ENCODE measurements at places on chromosomes 13 and 19.
A peak's percentile ranks its signal among the peaks of the same experiment; 100 is the strongest.

DNA sequence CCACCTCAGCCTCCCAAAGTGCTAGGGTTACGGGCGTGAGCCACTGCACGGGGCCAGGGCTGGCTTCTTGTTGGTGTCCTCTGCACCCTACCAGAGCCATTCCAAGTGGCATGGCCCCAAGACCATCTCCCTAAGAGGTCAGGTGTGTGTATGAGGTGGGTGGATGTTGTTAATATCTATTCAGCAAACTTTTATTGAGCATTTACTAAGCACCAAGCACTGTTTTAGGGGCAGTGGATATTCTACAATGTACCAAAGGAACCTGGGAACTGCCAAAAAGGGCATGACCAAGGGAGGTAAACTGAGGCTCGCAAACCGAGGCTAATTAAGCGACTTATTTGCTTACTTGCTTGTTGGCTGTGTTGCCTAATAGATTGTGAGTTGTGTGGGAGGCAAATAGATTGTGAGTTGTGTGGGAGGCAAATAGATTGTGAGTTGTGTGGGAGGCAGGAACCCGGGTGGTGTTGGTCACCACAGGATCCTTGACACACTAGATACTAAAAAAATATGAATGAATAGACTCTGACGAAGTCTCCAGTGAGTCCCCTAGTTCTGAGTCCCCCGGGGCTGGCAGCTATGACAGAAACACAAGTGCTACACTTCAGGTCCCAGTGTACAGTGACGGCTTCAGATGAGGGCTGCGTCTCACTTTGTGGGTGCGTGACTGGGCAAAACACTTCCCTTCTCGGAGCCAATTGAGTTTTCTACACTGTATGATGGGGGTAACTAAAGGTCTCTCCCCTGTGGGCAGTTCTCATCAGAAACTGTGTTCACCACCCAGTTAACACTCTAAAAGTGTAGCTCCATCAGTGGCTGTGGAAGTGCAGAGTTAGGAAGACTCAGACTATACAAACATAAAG, 5.0 kb upstream of the BICRA start:
- H3K27me3 ChIP-seq = no peaks in the 10 kb centered on the region
- no peak overlapping the region for H3K27ac ChIP-seq
- no peak for DNase-seq

DNA sequence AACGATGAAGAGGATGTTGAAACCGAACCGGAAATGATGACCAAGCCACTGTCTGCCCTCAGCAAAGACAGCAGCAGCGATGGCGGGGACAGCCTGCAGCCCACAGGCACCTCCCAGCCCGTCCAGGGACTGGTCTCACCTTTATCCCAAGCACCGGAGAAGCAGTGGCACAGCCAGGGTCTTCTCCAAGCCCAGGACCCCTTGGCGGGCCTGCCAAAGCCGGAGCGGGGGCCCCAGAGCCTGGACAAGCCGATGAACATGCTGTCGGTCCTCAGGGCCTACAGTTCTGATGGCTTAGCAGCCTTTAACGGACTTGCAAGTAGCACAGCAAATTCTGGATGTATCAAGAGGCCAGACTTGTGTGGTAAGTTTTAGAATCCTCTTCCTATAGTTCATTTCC, 177.0 kb downstream of the ZNF536 start:
- no peak overlapping the region for H3K4me3 ChIP-seq
- DNase-seq = no peak
- H3K27me3 ChIP-seq = no peaks in the 10 kb centered on the region
- H3K27ac ChIP-seq = no peak overlapping the region
- no peaks in the 10 kb centered on the region for H3K4me1 ChIP-seq

GRCh38 chr13:33543631-33544265, 258.2 kb upstream of the STARD13 start:
- peaks cover 19% of the 10 kb centered on the region for H3K4me1 ChIP-seq
- no peaks in the 10 kb centered on the region for H3K27me3 ChIP-seq
- H3K36me3 ChIP-seq = no peaks in the 10 kb centered on the region
- DNase-seq = no peak
- H3K4me3 ChIP-seq = no peak overlapping the region
- peak overlapping the region; percentile 97 for H3K27ac ChIP-seq

GRCh38 chr13:26280295-26280694, 26.4 kb downstream of the CDK8 start:
- no peak overlapping the region for H3K27ac ChIP-seq
- H3K36me3 ChIP-seq = no peaks in the 10 kb centered on the region
- H3K4me1 ChIP-seq = no peaks in the 10 kb centered on the region
- H3K4me3 ChIP-seq = no peak overlapping the region
- no peaks in the 10 kb centered on the region for H3K27me3 ChIP-seq

- H3K36me3 ChIP-seq = peaks cover 47% of the 10 kb centered on the region
- peaks cover 34% of the 10 kb centered on the region for H3K4me1 ChIP-seq
- DNase-seq = no peak
- H3K27me3 ChIP-seq = no peaks in the 10 kb centered on the region
Measured at GRCh38 chr19:40810160-40810559, 11.2 kb downstream of the EGLN2 start.

DNA sequence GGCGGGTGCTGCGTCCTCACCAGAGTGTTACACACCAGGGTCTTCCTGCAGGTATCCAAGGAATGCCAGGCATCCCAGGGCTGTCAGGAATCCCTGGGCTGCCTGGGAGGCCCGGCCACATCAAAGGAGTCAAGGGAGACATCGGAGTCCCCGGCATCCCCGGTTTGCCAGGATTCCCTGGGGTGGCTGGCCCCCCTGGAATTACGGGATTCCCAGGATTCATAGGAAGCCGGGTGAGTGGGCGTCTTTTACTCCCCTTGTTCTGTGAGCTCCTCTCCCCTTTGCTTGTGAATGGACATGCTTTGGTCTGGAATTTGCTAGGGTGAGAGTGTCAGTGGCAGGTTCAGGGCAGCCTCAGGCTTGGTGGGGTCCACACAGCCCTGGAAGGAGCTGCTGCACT, 75.9 kb downstream of the RAB20 start:
- H3K4me3 ChIP-seq = no peak overlapping the region
- H3K27me3 ChIP-seq = peaks cover 2% of the 10 kb centered on the region
- H3K36me3 ChIP-seq = peaks cover 59% of the 10 kb centered on the region
- peak; percentile 100 for DNase-seq
- peak overlapping the region; percentile 36 for H3K27ac ChIP-seq

GRCh38 chr13:99230991-99231390, 27.2 kb downstream of the GPR18 start:
- DNase-seq = peak; percentile 49
- no peak overlapping the region for H3K4me3 ChIP-seq
- H3K27ac ChIP-seq = no peak overlapping the region
- H3K36me3 ChIP-seq = peaks cover 4% of the 10 kb centered on the region
- peaks cover 36% of the 10 kb centered on the region for H3K4me1 ChIP-seq

- H3K36me3 ChIP-seq = no peaks in the 10 kb centered on the region
- H3K27me3 ChIP-seq = no peaks in the 10 kb centered on the region
- H3K27ac ChIP-seq = no peak overlapping the region
- DNase-seq = no peak
- H3K4me1 ChIP-seq = peaks cover 4% of the 10 kb centered on the region
Measured at GRCh38 chr13:30024125-30024865, 173.9 kb upstream of the UBL3 start.

DNA sequence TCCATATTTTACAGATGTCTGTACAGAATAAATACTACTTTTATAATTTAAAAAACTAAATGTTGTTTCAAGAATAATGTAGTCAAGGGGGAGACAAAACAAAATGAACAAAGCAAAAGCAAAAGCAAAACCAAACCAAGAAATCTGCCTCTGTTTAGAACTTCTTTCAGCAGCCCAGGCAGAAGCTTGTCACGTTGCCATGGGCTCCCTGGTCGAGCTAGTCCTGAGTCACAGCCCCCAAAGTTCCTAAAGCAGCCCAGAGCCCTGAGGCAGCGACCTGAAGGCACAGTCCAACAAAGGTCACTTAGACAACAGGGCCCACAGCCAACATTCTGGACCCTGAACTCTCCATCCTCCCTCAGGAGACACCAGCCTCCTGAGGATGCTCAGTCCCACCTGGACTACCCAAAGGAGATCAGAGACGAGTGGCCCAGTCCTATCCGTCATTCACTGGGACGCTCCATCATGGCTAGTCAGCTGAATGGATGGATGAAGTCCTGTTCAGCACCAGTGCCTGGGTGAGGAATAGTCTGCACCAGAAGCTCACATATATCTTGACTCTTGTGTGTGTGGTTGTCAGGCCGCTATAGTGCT, 41.7 kb downstream of the SIAH3 start:
- H3K4me1 ChIP-seq = no peaks in the 10 kb centered on the region
- H3K4me3 ChIP-seq = no peak overlapping the region
- DNase-seq = no peak
- H3K27me3 ChIP-seq = no peaks in the 10 kb centered on the region
- no peaks in the 10 kb centered on the region for H3K36me3 ChIP-seq
- H3K27ac ChIP-seq = no peak overlapping the region

- H3K27me3 ChIP-seq = no peaks in the 10 kb centered on the region
- no peak overlapping the region for H3K4me3 ChIP-seq
- no peak overlapping the region for H3K27ac ChIP-seq
- H3K4me1 ChIP-seq = peaks cover 15% of the 10 kb centered on the region
- H3K36me3 ChIP-seq = peaks cover 76% of the 10 kb centered on the region
- DNase-seq = no peak
Measured at GRCh38 chr19:42288387-42288786, 13.5 kb upstream of the PRR19 start.

- H3K27me3 ChIP-seq = no peaks in the 10 kb centered on the region
- H3K27ac ChIP-seq = no peak overlapping the region
- peak; percentile 92 for DNase-seq
- H3K4me1 ChIP-seq = peaks cover 5% of the 10 kb centered on the region
- H3K4me3 ChIP-seq = peak overlapping the region; percentile 0
Measured at GRCh38 chr19:3047496-3048189, 14.7 kb downstream of the TLE5 start.

GRCh38 chr13:25415241-25415640, 43.5 kb downstream of the ATP8A2 start:
- no peaks in the 10 kb centered on the region for H3K4me1 ChIP-seq
- no peak overlapping the region for H3K4me3 ChIP-seq
- H3K27ac ChIP-seq = no peak overlapping the region
- H3K27me3 ChIP-seq = no peaks in the 10 kb centered on the region
- no peak for DNase-seq

- H3K36me3 ChIP-seq = no peaks in the 10 kb centered on the region
- H3K27me3 ChIP-seq = no peaks in the 10 kb centered on the region
- DNase-seq = no peak
- peaks cover 19% of the 10 kb centered on the region for H3K4me1 ChIP-seq
Measured at GRCh38 chr13:30044932-30045331, 194.5 kb upstream of the UBL3 start.

GRCh38 chr19:49802836-49803528, 10.1 kb downstream of the FUZ start:
- no peaks in the 10 kb centered on the region for H3K27me3 ChIP-seq
- no peak for DNase-seq
- no peaks in the 10 kb centered on the region for H3K4me1 ChIP-seq
- no peak overlapping the region for H3K27ac ChIP-seq
- no peak overlapping the region for H3K4me3 ChIP-seq

- no peaks in the 10 kb centered on the region for H3K27me3 ChIP-seq
- DNase-seq = no peak
- H3K4me1 ChIP-seq = peaks cover 8% of the 10 kb centered on the region
- H3K4me3 ChIP-seq = no peak overlapping the region
- no peaks in the 10 kb centered on the region for H3K36me3 ChIP-seq
Measured at GRCh38 chr13:65497265-65497664, 1732.9 kb downstream of the PCDH9 start.

- no peak for DNase-seq
- H3K27ac ChIP-seq = peak overlapping the region; percentile 60
- peaks cover 5% of the 10 kb centered on the region for H3K4me1 ChIP-seq
- no peaks in the 10 kb centered on the region for H3K27me3 ChIP-seq
- peak overlapping the region; percentile 71 for H3K4me3 ChIP-seq
Measured at GRCh38 chr19:52734331-52734892, 432 bp downstream of the ZNF611 start.

DNA sequence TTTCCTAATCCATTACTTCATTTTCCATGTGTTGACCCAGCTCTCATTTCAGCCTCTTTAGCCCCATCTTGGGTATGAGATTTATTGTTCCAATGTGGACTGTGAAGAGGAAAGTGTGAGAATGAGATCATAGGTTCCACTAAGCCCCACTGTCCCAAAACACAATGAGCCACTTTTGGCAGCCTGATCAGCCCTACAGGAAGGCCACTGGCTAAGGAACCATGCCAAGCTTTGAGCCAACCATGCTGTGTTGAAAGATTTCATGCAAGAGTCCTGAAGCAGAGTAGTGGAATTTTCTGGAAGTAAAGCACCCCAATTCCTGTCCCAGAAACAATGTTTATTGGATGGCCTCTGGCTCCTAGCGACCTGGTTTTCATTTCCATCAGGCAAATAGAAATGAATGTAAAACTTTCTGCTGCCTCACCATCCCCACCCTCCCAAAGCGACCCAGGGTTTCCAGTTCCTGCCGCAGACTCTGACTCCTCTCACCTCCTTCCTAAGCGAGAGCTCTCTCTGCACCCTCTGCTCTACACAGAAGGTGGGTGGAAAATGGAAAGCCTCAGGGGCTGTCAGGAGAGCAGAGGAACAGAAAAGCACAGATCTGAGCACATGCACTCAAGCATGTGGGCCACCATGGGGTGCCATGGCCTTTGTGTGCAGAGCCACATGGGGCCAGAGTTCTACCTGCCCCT, 73.1 kb downstream of the KCTD12 start:
- no peak overlapping the region for H3K27ac ChIP-seq
- no peak for DNase-seq
- H3K27me3 ChIP-seq = no peaks in the 10 kb centered on the region
- H3K36me3 ChIP-seq = no peaks in the 10 kb centered on the region
- no peak overlapping the region for H3K4me3 ChIP-seq

GRCh38 chr13:110398564-110399507, 91.8 kb downstream of the COL4A2 start:
- no peaks in the 10 kb centered on the region for H3K27me3 ChIP-seq
- H3K27ac ChIP-seq = peak overlapping the region; percentile 92
- no peak overlapping the region for H3K4me3 ChIP-seq
- no peaks in the 10 kb centered on the region for H3K36me3 ChIP-seq
- peaks cover 90% of the 10 kb centered on the region for H3K4me1 ChIP-seq

- no peak for DNase-seq
- H3K36me3 ChIP-seq = peaks cover 63% of the 10 kb centered on the region
- H3K4me1 ChIP-seq = peaks cover 30% of the 10 kb centered on the region
- no peaks in the 10 kb centered on the region for H3K27me3 ChIP-seq
- H3K4me3 ChIP-seq = no peak overlapping the region
Measured at GRCh38 chr19:39415111-39416046, 2.9 kb downstream of the PLEKHG2 start.

GRCh38 chr13:94798738-94799137, 86.4 kb upstream of the SOX21 start:
- no peaks in the 10 kb centered on the region for H3K4me1 ChIP-seq
- no peak overlapping the region for H3K4me3 ChIP-seq
- H3K36me3 ChIP-seq = no peaks in the 10 kb centered on the region
- H3K27ac ChIP-seq = no peak overlapping the region
- DNase-seq = no peak

DNA sequence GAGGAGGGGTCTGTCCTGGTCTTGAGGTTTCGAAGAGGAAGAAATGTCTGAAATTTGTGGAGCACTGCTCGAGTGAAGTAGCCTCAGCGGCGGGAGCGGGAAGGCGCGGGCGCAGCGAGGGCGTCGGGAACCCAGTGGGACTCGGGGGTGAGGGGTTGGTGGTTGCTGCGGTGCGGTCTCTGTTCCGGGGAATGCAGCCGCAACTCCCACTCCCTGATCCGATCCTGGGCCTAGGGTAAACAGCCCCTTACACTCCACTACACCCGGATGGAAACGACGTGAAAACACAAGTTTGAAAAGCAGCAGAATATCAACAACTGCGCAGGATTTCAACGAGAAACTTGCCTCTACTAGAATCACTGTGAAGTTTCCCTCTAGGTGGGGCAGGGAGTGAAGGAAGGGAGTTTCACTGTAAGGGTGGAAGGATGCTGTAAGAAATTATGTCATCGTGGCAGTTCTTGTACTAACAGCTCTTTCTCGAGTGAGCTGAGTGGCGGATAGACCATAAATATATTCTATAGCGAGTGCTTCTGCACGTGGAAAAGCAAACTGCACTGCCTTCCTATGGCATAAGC, 2.0 kb upstream of the KLF12 start:
- DNase-seq = peak; percentile 44
- H3K36me3 ChIP-seq = peaks cover 6% of the 10 kb centered on the region
- H3K4me1 ChIP-seq = peaks cover 20% of the 10 kb centered on the region
- no peaks in the 10 kb centered on the region for H3K27me3 ChIP-seq
- peak overlapping the region; percentile 86 for H3K27ac ChIP-seq

Data from SJSA1 (cell line).